NK-92 treated with Interleukin-12 subunit alpha and Interleukin-12 subunit beta, amount 100 ng/mL, for 24 hours (cell line): ENCODE measurements at places on chromosomes 5 and 9.

DNA sequence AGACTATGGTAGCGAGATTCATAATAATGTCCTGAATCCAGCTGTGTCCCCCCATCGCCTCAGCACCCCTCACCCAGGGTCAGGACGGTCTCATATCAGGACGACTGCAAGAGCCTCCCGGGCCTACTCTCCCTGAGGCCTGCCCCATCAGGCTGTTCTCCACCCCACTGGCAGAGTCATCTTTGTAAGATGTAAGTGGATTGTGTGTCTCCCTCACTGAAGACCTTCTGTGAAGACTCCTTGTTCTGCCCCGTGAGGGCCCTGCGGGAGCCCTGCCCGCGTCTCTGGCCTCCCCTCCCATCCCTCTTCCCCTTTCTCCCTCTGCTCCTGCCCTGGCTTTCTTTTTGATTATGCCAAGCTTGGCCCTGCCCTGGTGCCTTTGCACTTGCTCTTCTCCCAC, 43.9 kb upstream of the SAP30L start:
- no peak for DNase-seq

- DNase-seq = peak; percentile 1
These were observed 255.2 kb upstream of the TNC start for GRCh38 chr9:115373000-115373709.

DNA sequence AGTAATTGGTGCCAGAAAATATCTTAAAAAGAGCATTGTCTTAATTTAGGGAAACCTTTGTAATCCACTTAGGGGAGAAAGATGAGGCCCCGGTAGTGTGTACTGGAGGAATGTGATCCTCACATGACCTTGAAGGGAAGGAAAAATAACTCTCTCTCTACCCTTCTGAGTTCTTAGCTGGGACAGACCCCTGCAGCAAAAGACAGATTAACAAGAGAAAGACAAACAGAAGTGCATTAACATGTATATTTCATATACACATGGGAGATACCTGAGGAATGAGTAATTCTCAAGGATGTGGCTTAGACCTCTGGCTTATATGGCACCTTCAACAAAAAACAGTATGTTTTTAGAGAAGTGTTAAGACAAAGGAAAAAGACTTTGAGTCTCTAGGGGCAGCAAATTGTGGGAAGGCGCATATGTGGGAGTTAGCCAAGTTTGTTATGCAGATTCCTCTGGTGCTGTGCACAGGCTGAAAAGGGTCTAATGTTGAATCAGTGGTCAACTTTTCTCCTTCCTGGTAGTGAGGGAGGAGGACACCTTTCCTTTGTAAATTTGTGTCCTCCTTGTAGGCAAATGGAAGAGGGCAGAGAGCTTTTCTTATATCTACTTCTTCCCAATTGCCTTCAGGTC, 138.8 kb downstream of the LRRC70 start:
- no peak for DNase-seq

- DNase-seq = no peak
These were observed 51.2 kb downstream of the STRBP start for GRCh38 chr9:123217128-123217654.

- no peak for DNase-seq
These were observed 106.1 kb upstream of the STC2 start for GRCh38 chr5:173434270-173434669.

- no peak for DNase-seq
These were observed 81.8 kb downstream of the GDNF start for GRCh38 chr5:37757980-37758582.

GRCh38 chr5:101390151-101390908, 487.2 kb upstream of the ST8SIA4 start:
- no peak for DNase-seq

DNA sequence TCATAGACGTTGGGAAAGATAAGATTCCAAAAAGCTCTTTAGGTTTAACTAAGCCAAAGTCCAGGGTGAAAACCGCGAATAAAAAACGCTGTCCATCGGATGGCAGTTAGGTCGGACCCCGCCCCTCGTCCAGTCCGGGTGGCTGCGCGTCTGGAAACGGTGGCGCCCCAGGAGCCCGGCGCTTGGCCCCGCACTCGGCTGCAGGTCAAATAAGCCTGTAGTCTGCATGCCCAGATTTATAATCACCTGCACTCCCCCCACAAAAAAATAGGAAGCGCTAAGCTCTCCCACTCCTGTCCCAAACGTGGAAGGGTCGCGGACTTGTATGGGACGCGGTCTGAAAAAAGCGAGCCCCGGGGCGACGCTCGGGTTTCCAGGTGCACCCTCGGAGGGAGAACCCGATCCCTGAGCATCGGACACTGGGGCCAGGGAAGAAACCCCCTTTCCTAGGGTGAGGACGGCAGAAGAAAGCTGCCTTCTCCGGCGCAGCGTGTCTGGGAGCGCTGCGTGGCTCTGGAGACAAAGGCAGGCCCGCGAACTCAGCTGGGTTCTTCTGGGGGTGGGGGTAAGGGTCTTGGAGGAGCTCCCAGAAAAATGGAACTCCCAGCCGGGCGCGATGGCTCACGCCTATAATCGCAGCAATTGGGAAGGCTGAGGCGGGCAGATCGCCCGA, 923 bp upstream of the ZBTB5 start:
- DNase-seq = peak; percentile 58

GRCh38 chr9:17888066-17888465, 309.2 kb downstream of the SH3GL2 start:
- DNase-seq = no peak

- DNase-seq = no peak
These were observed 53.4 kb downstream of the PFDN1 start for GRCh38 chr5:140249536-140249935.

- DNase-seq = no peak
These were observed 161.2 kb downstream of the ARRDC3 start for GRCh38 chr5:91221917-91222316.

- DNase-seq = no peak
These were observed 391.1 kb downstream of the TMEM38B start for GRCh38 chr9:106085479-106085878.

DNA sequence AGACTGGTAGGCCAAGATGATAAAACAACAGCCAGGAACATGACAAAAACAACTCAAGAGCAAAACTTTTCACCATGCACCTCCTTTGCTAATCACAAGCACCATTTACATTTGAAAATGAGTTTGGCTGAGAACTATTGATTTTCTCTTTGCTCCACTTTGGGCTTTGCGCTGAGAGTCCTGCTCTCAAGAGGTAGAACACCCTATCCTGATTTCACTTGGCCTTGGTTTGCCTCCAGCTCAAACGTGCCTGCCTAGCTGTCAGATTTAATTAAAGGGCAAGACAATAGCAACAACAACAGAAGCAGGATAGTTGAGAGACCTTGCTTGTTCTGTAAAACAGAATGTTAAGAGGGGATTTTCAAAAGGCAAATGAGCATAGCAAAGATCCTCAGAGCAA, 128.2 kb upstream of the ASTN2 start:
- no peak for DNase-seq

GRCh38 chr9:3957306-3957705, 342.6 kb downstream of the GLIS3 start:
- no peak for DNase-seq

DNA sequence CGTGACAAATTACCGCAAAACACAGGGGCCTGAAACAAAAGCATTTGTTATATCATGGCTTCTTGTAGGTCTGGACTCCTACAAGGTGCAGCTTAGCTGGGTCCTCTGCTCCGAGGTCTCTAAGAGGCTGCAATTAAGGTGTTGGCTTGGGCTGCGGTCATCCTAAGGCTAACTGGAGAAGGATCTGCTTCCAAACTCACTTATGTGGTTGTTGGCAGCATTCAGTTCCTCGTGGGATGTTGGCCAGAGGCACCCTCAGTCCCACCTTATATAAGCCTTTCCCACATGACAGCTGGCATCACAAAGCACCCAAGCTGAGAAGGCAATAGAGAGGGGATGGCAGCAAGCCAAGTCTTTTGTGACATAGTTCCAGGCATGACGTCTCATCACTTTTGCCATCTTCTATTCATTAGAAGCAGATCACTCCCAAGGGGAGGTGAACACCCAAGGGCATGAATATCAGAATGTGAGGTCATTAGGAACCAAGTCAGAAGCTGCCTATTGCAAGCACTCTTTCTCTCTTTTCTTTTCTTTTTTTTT, 47.9 kb upstream of the ZBTB43 start:
- DNase-seq = no peak

DNA sequence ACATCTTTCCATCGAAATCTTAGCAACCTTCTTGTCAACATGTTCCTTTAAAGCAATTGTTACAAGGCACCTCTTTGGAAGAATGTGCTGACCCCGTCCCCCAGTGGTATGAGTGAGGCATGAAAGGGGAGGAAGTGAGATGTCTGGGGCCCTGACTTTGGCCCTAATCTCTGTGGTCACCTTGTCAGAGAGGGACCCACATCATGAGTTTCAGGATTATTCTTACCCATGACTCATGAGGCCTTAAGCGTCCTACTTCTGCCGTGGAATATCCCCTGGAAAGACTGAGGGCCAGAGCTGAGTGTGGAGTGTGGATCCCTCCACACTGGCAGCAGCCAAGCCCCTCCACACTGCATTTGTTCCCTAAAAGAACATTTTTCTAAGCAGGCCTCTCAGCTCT, 81.2 kb downstream of the FSTL4 start:
- no peak for DNase-seq

GRCh38 chr5:14440582-14441431, 140.8 kb upstream of the OTULINL start:
- DNase-seq = no peak

DNA sequence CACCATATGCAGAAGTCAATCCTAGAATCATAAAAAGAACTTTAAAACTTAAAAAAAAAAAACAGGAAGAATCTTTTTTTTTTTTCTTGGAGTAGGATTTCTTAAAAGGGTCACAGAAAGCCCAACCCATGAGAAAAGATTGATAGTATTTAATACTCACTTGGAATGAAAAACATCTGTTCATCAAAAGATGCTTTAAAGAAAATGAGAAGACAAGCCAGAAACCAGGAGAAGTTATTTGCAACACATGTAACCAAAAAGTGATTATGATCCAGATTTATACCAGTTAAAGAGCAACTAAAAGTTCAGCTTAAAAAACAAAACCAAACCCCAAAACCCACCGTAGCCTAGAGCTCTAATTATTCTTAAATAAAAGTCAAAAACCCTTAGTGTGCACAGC, 69.3 kb downstream of the TLE4 start:
- DNase-seq = no peak

DNA sequence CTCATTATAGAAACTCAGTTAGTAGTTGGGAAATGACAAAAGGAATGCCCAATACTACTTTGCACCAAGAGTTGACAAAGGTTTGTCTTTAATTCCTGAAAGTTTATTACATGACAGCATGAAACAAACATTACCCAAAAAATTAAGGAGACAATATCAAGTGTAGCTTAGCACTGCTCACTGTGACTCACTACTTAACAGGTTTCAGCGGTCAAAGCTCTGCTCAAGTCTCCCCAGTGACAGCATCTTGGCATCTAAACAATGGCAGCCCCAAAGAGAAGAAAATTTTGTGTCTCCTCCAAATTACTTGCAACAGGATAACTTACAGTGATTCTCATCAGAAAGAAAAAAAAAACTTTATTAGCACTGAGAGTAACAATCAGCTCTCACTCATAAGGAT, 1030.2 kb downstream of the EFNA5 start:
- DNase-seq = no peak

DNA sequence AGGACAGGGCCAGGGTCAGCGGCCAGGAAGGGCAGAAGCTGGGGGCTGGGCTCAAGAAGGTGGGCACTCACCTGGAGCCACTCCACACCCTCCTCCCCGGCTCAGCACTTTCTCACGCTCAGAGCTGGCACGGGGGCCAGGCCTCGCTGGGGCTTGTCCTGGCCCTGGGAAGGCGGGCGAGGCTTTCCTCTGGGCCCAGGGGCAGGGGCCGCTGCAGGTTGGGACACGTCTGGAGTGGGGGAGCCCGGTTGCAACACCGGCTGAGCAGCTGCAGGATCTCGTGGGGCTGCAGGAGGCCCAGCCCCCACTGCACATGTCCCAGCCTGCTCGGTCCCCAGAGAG, 38.9 kb upstream of the EGFL7 start:
- DNase-seq = no peak

DNA sequence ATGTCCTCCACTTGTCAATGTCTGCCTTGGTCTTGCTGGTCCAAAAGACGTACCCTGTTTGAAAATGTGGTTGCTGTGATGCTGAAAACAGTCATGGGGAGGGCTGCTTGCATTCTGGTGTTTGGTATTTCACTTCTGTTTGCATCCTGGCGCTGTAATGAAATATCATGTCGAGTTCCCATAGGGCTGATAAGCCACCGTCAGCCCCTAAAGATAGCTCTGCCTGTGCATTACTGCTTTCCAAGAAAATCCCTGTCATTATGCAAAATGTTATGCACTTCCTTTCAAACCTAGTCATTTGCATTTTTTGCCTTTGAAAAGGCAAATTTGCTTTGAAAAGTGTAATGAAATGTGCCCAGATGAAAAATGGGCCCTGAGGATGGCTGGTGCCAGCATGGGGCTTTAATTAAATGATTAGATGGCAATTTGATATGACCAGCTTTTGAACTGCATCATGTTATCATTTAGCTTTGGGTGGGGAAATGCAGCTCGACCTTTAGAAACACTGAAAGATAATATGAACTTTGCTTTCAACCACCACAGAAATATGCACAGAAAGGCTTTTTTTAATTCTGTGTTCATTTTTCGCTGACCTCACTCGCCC, 374.4 kb upstream of the SGCD start:
- no peak for DNase-seq

GRCh38 chr5:77418601-77419581, 73.2 kb downstream of the WDR41 start:
- no peak for DNase-seq

DNA sequence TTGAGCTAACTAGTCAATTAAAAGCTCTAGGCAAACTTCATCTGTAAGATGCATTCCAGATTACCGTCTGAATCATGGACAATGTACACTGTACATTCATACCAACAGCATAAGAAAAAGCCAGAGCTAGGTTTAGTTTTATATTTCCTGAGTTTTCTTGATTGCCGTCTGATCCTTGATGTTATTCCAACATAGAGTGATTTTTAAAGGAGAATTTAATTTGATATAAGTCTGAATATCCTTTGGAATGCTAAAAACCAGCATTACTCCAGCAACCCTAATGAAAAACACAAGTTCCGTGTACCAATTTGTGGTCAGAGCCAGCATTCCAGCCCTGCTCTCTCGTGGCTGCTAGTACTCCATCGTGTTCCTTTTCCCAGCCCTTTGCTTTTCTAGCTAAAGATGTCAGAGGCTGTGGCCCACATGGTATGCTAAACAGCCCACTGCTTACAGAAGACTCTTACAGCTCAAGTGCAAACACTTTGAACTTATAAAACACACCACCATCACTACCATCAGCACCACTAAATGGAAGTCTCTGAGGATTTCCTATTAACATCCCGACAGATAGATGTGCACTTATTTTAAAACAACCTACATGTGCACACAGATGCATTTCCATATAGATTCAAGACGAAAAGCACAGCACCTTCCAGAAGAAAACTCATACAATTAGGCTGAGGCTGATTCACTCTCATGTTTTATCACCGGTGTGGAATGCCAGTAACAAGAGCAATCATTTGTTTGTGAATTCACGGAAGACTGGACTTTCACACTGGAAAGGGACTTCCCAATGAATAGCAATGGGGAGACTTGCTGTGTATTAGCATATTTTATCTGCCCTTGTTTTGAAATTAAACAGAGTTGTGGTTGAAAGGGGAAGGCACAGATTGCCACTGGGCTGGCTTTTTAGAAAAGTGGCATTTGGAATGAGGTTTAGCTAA, 246.9 kb upstream of the GAS1 start:
- no peak for DNase-seq
